ENCODE measurements at places on chromosomes 5 and 9.

GRCh38 chr5:38500573-38501260, 55.7 kb downstream of the LIFR start:
- DNase-seq: no peak

- no peak for DNase-seq
Measured at GRCh38 chr9:93171261-93171990, 12.5 kb upstream of the WNK2 start.

DNA sequence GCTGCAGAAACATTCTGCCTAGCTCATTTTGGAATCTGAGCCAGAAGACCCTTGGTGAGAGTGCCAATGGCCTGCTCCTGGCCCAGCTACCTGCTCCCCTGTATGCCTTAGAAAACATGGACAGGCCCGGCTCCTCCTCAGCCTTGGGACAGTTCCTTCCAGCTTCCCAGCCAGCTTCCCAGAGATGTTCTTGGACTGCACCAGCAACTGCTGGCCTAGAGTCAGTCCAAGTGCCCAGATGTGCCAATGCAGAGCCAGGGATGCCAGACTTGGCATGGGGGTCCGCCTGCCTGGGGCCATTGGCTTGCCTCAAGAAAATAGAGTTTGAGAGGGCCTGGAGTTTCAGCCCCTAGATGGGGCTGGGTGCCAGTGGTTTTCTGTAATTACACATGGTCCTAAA, 142.2 kb upstream of the TRIM32 start:
- no peak for DNase-seq

- no peak for DNase-seq
Measured at GRCh38 chr5:61029456-61030162, 84.6 kb downstream of the NDUFAF2 start.

DNA sequence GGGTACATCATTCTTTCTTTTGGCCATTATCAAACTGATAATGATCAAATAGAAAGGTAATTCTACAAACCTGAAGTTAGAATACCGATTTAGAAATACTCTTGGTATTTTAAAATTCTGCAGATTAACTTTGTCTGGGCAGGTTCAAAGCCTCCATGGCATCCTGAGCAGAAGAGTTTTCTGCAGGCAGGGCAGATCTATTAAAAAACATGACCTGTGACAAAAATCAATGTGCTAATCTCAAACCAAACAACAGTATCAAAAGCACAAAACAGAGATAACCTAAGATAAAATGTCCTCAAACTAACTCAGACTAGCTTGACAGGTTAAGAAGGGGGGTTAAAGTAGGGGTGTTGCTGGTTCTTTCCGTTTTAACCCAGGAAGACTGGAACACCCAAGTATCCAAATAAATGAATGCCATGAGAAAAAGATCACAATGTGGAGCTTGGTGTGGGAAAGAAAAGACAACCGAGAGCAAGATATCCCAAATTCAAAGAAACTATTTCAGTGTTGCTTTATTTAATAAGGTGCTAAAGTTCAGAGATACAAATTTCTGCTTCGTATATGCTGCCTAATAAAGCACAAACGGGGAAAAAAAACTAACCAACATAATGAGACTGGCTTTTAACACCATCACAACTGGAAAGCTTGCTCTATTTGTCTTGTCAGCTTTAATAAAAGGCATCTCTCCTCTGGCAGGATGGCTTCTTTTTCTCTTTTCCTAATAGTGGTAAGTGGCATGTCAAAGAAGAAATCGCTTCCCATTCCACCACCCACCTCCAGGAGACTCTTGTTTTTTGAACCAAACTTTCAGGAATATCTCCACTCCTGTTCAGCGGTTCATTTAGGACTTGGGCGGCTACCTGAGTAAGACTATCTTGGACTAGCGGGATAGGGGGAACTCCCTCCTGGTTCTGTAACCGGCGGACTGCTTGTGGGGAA, 2.3 kb downstream of the EFNA5 start:
- DNase-seq: no peak

DNA sequence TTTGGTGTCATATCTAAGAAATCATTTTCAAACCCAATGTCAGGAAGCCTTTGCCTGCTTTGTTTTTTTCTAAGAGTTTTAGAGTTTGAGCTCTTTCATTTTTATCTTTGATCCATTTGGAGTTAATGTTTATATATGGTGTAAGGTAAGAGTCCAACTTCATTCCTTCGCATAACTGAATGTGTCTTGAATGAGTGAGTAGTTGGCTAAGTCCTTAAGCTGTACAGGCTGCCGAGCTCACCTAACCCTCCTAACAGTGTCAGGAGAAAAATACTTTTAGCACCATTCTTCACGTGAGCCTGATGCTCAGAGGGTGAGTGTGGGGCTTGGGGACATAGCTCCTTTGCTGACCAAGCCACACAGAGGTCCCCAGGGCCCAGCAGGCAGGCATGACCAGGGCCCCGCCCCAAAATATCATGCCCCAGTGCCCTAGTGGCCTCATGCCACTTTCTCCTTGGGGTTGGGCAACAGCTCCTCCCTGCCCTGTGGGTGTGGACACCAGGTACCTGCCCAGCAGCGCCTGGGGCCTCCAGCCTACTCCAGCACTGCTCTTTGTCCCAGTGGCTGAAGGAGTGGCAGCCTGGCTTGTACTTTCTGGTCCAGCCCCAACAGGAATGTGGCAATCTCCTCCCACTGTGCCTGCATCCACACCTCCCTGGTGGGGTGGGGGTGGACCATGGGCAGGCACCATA, 17.2 kb downstream of the PPARGC1B start:
- no peak for DNase-seq

DNA sequence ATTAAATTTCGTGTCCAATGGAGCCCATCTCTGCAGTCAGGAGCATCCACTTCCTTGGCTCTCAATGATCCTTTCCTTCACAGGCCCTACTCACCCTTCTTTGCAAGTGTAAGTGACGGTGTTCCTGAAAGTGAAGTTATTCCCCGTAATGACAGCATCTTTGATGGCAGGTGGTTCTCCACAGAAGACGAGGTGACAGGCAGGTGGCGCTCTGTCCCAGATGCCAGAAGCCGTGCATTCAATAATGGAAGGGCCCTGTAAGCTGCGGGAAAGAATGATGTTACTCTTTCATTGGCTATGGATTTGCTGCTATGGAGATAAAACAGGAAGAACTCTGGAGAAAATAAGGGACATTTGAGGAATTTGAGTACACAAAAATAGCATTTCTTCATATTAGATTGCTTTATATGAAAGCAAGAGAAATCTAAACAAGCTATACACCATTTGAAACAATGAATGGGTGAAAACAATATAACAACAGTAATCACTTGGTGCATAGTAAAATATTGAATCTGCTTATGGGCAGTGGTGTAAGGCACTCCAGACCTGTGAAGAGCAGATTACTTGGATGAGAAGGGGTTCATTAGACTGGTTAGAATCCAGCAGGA, 89.9 kb upstream of the TXNDC8 start:
- DNase-seq: peak; percentile 22

GRCh38 chr5:175728316-175728715, 70.4 kb downstream of the HRH2 start:
- no peak for DNase-seq

DNA sequence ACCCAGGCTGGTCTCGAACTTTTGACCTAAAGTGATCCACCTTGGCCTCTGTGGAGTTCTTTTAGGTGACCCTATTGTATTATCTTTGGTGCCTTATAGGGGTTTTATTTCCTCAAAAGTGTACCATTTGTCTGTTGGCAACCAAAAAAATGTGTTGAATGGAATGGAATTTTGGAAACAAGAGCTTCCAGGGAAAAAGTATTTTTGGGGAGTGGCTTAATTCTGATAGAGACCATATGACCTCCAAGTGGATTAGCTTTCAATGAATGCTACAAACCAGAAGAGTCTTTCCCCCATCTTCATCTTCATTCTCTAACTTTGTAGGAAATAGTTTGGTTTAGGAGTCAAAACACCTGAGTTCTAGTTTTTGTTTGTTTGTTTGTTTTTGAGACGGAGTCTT, 3.4 kb upstream of the OGN start:
- no peak for DNase-seq

- DNase-seq: peak; percentile 80
Measured at GRCh38 chr5:32710550-32711361, at the start of gene NPR3. TSS of gene NPR3 (plus strand) at chr5:32711321. CDS start at chr5:32711777, 456 bp downstream.

DNA sequence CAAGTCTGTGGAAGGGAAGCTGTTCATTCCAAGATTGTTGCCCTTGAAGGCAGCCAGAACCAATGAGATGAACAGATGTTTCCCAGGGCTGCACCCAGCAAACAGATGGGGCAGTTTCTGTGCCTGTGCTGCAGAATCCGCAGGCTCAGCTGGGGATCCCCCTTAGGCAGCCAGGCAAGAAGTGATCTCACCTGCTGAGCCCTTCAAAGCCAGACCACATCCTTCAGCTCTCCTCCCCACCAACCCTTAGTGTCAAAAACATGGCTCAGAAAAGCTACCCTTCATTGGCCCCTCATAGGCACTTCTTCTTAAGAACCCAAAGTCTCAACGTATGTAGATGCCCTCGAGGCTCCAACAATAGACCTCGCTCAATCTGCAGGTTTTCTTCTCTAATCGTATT, 626.7 kb downstream of the CCDC171 start:
- no peak for DNase-seq

Measured in GDM1 (cell line).